ENCODE measurements at places on chromosomes 7 and 10.

DNA sequence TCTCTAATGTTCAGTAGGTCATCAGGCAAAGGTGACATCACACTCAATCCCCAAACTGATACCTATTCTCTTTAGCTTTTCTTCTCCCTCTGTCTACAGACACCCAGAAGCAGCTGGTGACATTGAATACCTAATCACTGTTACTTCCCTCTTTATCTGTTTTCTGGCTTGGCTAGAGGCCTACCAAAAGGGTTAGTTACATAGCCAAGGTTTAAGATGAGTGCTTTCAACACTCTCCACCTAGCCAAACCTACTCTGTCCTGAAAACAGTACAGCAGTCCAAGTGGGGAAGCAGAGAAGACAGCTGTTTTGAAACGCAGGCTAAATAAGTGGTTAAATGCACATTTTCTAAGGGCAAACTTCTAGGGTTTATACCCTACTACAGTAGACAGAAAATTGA lies 39.4 kb downstream of the CCNJ start:
- no peak for DNase-seq

GRCh38 chr10:28915989-28916588 lies 238.8 kb downstream of the BAMBI start:
- DNase-seq = no peak

DNA sequence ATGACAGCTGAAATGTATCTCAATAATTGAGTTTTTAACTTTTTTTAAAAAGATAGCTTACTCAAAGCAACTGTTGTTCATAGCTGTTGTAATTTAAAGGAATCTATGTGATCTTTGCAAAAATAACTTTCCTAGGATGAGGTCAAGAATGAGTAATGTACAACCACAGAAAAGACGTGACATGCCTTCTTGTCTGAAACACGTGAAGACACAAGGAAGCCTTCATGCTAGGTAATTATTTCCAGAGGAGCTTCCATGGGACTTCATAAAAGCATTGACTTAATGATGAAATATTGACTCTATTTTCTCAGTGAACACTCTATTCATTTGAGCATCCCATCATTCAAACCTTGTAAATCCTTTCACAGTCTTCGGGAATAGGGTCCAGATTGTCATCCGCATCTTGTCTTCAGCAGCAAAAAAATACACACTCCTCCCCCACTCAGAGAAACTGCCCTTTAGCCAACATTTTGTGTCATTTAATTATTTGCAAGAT lies 528.0 kb downstream of the NRG3 start:
- no peak for DNase-seq

DNA sequence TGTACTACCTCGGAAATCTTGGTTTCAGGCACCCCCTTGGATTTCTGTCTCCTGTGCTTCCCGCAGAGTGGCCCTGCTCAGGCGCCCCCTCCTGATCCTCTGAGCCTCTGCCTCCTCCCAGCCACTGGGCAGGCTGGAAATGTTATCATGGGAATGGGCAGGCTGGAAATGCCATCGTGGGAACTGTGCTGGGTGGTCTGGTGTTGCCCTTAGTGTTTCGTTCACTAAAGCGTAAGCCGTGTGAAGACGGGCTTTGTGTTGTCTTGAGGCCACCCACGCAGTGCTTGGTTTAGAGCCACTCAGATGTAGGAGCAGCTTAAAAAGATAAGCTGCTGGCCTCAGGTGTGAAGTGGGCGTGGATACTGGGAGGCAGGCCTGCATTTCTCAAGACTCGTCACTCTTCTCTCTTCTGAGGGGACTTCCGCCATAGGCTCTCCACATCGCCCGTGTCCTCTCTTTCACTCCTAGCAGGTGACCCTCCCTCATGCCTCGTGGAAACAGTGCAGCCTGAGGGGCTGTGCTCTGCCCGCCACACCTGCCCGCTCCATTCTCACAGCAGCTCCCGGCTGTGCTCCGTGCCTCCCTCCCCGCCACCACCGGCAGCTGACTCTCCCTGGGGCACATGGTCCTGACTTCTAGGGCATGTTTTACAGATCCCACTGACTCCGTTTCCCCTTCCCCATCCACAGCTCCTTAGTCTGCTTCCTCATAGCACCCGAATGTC lies 28.5 kb downstream of the PPP2R2D start:
- no peak for DNase-seq

DNA sequence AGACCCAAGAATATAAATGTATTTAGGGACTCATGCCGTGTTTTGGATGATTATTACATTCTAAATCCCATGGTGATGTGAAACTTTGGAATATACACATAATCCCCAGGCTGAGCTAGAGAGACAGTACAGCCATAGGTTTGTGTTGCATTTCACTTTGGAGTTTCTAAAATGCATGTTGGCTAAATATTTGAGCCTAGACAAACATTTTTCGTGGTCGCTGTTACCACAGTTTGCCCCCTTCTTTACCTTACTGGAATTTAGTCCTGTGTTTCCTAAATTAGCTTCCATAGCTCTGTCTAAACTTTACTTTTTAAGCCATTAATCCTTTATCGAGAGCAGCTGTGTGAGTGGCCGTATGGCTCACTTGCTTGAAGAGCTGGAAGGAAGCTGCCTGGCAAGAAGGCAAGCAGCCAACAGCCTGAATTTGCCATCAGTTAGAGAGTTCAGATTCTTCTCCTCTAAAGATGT lies 192.0 kb downstream of the BICC1 start:
- no peak for DNase-seq

DNA sequence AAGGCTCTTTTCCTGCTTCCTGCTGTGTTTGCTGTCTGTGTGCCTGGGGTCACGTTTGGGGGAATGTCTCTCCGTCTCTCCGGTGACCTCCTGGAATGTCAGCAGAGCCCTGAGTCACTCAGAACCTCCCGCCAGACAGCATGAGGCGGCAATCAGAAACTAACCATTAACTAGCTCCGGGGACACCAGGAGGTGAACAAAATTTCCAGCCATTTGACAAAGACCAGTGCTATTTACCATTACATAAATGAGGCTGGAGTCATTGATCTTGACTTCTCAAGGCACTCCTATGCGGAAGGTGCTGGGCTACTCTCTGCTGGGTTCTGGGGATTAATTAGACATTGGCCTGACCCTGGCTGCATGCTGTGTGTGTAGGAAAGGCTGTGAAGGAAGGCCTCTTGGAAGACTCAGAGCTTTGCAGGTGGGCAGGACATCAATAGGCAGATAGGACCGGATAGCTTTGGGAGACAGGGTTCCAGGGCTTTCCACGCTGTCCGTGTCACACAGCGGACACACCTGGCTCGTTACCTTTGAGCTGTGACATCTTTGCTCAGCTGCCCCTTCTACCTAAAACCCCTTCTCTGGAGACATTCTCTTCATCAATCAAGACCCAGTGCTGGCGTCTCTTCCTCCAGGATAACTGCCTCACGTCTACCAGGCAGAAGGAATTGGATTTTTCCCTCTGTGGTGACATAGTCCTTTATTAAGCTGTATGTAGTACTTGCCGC lies 77.0 kb downstream of the PFKFB3 start:
- DNase-seq = no peak
